Type B pancreatic cell (in vitro differentiated cells): ENCODE measurements at places on chromosomes 2 and 18.
A peak's percentile ranks its signal among the peaks of the same experiment; 100 is the strongest.

DNA sequence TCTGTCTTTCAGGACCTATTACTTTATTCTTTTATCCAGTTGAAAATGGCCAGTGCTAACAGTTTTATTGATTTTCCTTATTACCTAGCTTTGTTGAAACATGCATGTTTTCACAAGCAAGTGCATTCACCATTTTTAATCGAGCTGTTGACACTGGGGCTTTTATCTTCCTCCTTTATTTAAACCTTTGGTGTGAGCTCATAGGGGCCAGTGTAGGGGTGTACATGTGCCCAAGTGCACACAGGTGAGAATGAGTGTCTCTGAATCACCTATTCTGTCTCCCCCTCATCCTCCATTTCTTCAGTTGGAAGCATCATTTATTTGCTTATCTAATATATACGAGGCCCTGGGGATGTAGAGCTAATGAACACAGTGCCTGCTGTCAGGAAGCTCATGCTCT, 199.1 kb downstream of the PRKCE start:
- DNase-seq, result no peak

DNA sequence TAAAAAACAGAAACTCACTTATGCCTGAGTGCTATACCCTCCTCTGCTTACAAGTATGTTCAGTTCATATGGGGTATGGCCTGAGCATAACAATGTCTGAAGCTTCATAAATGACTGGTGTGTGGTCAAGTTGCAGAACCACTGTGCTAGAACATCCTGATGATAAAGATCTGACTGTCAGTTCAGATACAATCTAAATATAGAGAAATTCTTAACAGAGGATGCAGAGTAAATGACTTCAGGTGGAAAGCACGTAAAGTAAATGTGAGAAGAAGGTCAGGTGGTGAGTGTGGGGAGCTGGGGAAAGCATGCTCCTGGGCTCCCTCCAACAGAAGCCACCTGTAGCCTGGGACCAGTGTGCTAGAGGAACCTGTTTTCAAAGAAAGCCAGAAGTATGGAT, 926.2 kb downstream of the TSN start:
- no peak for DNase-seq

DNA sequence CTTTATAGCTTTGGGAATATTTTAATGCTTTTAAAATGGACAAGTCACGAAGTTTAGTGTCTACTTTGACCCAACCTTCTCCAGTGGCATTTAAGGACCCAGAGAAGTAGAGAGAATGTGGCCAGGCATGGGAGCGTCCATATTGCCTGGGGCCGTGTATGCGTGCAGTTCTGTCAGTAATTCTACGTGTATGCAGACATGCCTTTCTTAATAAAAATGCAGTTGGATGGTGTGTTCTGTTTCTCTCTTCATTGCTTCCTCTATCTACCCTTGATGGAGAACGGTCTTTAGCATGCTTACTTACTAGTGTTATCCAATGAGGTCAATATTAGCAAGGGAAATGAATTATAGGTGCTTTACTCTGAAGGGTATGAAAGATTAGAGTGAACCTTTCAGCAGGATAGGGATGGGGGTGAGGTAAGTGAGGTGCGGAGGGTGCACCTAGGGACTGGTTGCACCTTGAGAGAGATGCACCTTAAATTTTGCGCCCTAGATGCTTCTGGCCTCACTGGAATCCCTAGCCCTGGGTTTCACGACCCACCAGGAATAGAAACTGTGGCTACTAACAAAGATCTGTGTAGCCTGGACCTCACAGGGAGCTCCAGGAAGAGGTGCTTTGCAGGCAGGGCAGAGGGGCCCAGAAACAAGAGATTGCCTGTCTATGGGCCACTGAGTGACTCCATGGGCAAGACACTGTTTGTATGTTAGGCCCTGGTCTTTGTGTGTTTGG, 194.3 kb downstream of the MYCN start:
- no peak for DNase-seq

DNA sequence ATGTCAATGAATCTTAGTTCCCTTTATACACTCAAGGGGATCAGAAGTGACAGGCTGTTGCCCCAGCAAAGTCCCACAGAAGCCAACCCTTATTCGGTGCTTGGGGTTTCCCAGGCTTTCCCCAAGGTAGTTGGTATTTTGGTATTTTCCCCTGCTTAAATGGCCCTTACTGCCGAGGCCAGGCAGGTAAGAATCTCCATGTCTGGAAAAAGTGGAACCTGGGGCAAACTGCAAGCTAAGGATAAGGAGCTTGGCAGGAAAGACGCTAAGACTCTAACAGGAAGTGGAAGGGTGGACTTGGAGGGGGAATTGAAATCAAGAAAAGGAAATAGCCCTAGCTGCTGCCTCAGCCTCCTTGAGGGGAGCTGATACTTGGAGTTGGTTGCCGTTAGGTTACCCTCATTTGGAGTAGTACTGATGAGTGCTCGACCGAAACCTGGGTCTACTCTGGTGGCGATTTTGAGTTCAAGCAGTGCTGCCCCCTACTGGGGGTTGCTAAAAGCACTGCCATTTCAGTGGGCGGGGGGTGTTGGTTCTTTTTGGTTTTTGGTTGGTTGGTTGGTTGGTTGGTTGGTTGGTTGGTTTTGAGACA, 3.3 kb upstream of the GPBAR1 start:
- no peak for DNase-seq

DNA sequence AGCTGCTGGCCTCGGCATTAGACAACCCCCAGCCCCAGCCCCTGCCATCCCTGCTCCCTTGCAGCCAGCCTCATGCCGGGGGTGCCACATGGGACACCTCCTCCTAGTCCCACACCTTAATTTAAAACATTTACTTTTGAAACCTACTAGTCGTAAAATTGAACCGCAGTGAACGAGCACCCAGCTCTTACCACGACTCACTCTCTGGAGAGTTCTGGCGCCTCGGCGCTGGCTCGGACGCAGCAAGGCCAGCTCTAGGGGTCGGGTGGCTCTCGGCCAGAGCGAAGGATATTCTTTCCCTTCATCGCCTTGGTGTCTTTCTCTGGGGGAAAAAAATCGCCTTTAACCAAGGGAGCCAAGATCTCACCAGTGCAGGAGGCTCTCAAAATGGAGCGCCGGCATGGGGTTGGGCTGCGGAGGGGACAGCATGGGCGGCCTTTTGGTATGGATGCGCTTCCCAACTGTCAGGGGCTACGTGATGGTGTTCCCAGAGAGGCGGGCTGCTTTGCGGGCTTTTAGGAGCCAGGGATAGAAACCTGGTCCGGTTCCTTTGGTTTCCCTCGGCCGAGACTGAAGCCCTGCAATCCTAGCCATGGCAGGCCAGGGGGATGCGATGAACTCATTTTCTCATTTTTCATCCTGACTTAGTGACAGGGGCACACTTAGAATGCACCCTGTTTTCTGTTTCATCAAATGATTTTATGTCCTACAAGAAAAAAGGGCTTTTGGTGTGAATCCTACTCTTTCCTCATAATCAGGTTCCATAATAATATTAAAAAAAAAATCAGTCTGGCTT, 2.0 kb downstream of the HPCAL1 start:
- no peak for DNase-seq

- DNase-seq, result no peak
Observed at GRCh38 chr2:36487947-36488346, 110.0 kb downstream of the FEZ2 start.

- DNase-seq, result no peak
Observed at GRCh38 chr18:50679656-50680055, 119.8 kb downstream of the MAPK4 start.

- DNase-seq, result no peak
Observed at GRCh38 chr2:182887093-182887492, 20.7 kb upstream of the FRZB start.

- no peak for DNase-seq
Observed at GRCh38 chr2:9545502-9545901, 10.1 kb downstream of the ADAM17 start.

GRCh38 chr2:102872388-102872787, 110.6 kb downstream of the TMEM182 start:
- DNase-seq, result no peak

GRCh38 chr2:29640360-29640759, 281.0 kb downstream of the ALK start:
- DNase-seq, result no peak

- no peak for DNase-seq
Observed at GRCh38 chr2:139836769-139837168, 1056.6 kb upstream of the NXPH2 start.

- no peak for DNase-seq
Observed at GRCh38 chr18:58996131-58996641, 131.5 kb downstream of the ZNF532 start.

DNA sequence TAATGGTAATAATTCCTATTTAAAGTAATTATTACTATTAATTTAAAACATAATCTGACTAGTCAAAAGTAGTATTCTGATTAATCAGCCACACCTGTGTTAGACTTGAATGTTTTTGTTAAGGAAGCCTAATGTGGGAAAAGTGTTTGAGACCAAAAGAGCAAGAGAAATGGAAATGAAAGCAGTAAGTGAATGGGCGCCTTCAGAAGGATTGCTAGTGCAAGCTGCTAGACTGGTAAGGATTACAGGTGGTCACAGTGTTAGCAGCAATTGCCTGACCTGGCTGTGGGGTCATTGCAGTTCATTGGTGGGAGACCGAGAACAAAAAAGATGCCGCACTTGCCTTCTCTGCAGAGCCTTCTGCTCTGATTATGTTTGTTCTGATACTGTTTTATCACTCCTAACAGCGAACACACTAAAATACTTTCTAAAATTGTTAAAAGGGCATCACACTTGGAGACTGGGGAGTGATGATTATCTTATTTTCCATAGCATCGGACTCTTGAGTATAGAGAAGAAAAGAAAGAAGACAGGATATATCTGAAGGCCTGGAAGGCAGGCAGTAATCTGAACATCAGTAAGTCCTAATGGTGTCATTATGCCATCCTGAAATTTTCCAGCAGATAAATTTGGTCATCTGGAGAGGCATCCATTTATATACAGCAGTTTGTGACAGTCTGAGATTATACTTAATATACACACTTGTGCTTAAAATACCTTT, 5.8 kb downstream of the SOCS6 start:
- DNase-seq, result no peak

- peak; percentile 72 for DNase-seq
Observed at GRCh38 chr2:190343536-190344275, at the start of gene INPP1. INPP1 (plus strand) TSS chr2:190343589; CDS start chr2:190360103, 16,514 bp downstream.

DNA sequence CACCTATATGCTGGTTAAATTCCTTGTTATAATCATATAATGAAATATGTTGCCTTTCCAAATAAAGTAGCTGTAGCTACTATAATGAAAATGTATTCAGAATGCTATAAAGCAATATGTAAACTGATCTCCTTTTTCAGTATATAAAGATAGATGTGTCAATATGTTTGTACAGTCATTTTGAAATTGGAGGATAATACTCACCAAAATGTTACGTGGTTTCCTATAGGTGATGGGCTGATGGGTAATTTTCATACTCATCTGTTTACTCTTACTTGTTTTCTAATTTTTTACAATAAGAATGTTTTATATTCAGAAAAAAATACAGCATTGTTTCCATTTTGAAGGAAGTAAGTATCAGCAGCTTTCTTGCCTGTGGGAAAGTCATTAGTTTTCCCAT, 70.2 kb downstream of the PRKRA start:
- no peak for DNase-seq

- DNase-seq, result peak; percentile 90
Observed at GRCh38 chr2:58046585-58047372, at the start of gene VRK2. VRK2 (plus strand) TSS chr2:58046806; CDS start chr2:58048832, 2,026 bp downstream.

- no peak for DNase-seq
Observed at GRCh38 chr2:206083602-206084438, 2.2 kb downstream of the INO80D start.

DNA sequence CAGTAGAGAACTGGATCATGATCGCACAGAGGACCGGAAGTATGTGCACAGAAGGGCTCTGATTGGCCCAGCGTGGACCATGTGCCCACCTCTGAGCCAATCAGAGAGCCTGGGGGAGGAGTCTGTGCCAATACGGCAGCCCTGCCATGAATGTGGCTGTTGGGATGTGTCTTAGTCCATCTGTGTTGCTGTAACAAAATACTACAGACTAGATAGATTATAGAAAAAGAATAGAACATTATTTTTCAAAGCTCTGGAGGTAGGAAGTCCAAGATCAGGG, 132.0 kb downstream of the NDUFA10 start:
- no peak for DNase-seq

DNA sequence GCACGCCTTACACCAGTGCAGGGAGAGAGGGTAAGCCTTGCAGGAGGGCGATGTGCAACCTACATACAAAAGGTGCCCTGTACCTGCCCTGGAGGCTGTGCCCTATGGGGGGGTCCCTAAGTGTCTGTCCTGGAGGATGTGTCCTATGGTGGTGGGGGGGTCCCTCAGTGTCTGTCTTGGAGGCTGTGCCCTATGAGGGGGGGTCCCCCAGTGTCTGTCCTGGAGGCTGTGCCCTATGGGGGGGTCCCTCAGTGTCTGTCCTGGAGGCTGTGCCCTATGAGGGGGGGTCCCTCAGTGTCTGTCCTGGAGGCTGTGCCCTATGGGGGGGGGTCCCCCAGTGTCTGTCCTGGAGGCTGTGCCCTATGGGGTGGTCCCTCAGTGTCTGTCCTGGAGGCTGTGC, 216.6 kb downstream of the HDAC4 start:
- no peak for DNase-seq
